ENCODE measurements at places on chromosomes 4 and X. TPM values are rescaled to one million over a fixed set of nuclear protein-coding genes. Genes with fewer than 3 reads are reported as not detected.

SHOX gene
- not detected for total RNA-seq

DNA sequence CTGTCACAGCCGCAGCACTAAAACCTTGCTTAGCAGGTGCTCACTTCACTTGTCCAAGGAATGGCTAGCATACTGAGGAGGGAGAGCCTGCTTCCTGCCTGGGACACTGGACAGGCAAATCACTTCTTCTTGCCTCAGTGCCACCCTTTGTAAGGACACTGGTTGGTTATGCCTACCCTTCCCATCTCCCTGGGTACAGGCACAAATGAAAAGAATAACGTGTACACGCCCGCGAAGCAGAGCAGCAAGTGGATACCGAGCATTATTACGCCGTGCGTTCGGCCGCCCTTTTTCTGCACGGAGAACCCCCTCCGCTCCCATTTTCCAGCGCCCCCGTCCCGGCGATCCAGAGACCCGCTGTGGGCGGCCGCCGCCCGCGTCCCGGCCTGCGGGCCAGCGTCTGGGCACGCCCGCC, 338 bp upstream of the KLHL2 start:
- no peak for DNase-seq

- no peak for DNase-seq
Measured at GRCh38 chr4:183195534-183195933, 96.5 kb downstream of the WWC2 start.

DNA sequence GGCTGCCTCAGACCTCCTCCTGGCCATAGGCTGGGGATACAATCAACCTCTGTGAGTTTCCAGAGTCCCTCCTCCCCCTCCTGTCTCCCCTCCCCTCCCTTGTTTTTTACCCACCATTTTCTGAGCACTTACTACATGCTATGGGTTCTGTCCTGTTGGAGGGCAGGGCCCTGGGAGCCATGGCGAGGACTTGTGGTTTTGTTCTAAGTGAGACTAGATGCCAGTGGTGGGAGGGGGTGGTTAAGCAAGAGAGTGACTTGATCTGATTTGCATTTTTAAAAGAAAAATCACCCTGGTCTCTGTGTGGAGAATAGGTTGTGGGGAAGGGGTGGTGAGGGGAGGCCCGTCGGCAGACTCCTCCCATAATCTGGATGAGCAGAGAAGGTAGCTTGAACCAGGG, 39.5 kb downstream of the EFNB1 start:
- no peak for DNase-seq

DNA sequence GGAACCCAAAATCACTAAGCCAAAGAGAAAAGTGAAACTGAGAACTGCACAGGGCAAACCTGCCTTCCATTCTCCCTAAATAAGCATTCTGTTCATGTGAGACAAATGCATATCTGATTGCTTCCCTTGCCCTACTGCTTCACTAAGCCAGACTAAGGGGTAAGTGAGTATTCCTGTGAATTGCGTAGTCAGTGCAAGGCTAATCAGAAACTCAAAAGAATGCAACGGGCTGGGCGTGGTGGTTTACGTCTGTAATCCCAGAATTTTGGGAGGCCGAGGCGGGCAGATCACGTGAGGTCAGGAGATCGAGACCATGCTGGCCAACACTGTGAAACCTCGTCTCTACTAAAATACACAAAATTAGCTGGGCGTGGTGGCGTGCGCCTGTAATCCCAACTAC, 10.8 kb upstream of the XIAP start:
- no peak for DNase-seq

MND1 gene
- 1.3 TPM for total RNA-seq

DNA sequence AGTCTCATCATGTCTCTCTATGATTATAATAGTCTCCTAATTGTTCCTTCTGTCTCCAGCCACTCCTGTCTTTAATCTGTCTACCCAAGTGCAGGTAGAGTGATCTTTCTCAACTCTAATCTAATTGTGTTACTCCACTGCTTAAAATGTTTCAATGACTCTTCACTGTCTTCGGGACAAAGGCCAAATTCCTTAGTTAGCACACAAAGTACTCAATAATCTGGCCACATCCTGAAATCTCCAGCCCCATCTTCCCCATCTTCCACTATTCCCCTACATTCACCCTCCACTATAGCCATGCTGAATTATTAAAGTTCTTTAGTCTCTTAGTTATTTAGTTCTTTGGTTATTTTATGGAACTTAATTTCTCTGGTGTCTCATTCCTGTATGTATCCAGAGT, 353.3 kb downstream of the OPHN1 start:
- no peak for DNase-seq

DNA sequence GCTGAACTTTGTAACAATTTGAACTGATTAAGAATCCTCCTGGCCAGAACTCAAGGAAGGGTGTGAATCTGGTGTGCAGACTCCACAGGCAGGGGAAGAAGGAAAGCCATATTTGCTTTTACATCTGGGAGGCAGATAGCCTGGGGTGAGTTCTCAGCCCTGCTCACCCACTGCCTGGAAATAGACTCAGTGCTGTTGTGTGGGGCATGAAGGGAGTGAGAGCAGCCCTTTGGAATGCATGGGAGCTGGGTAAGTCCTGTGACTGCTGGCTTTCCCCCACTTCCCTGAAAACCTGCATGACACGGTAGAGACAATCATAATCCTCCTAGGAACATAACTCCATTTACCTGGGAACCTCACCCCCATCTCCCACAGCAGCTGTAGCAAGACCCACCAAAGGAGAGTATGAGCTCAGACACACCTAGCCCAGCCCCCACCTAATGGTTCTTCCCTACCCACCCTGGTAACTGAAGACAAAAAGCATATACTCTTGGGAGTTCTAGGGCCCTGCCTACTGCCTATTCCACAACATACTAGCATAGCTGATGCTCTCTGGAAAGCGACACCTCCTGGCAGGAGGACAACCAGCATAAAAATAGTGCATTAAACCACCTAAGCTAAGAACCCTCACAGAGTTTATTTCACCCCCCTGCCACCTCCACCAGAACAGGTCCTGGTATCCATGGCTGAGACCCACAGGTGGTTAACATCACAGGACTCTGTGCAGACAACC, 59.3 kb upstream of the UBQLN2 start:
- DNase-seq: no peak

SSX1 gene
- total RNA-seq: not detected

- no peak for DNase-seq
Measured at GRCh38 chr4:40840255-40840984, 90.7 kb downstream of the NSUN7 start.

GRCh38 chr4:54709400-54709799, 51.6 kb downstream of the KIT start:
- DNase-seq: no peak

- DNase-seq: no peak
Measured at GRCh38 chr4:29081234-29081955, 1638.8 kb upstream of the PCDH7 start.

DNA sequence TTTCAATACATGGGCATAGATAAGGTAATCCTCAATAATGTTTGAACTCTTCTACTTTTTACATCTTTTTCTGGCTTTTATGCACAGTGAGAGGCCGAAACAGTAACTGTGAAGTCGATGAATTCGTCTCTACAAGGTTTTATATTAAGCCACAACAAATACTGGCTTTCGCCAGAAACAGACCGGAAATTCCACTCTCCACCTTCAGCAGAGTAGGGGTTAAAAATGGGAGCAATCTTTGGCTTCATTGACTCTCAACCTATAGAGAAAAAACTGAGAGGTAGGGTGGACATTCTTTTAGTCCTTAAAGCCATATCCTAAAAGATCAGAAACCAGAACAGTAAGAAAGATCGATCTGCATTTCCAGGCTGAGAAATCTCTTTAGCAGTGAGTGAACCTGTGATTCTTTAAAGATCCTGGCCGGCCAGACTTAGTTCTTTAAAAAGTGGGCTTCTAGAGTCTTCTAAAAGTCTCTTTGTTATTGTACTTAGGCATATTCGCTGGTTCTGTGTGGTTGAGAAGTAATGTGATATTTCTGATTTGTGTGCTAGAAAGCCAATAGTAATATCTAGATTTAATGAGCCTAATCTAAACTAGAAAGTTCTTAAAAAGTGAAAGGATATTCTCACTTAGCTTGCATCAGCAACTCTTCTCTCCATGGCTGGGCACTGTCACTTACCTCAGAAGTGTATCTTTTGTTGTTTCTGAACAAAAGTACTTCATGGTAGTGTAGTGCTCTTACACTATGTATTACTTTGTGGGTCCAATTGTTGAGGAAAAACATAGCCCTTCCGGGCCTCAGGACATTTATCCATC, 2.0 kb downstream of the HSPA4L start:
- no peak for DNase-seq

ADH1A gene
- total RNA-seq: 3.5 TPM

GRCh38 chr4:13963601-13964000, 336.1 kb upstream of the BOD1L1 start:
- DNase-seq: no peak

DNA sequence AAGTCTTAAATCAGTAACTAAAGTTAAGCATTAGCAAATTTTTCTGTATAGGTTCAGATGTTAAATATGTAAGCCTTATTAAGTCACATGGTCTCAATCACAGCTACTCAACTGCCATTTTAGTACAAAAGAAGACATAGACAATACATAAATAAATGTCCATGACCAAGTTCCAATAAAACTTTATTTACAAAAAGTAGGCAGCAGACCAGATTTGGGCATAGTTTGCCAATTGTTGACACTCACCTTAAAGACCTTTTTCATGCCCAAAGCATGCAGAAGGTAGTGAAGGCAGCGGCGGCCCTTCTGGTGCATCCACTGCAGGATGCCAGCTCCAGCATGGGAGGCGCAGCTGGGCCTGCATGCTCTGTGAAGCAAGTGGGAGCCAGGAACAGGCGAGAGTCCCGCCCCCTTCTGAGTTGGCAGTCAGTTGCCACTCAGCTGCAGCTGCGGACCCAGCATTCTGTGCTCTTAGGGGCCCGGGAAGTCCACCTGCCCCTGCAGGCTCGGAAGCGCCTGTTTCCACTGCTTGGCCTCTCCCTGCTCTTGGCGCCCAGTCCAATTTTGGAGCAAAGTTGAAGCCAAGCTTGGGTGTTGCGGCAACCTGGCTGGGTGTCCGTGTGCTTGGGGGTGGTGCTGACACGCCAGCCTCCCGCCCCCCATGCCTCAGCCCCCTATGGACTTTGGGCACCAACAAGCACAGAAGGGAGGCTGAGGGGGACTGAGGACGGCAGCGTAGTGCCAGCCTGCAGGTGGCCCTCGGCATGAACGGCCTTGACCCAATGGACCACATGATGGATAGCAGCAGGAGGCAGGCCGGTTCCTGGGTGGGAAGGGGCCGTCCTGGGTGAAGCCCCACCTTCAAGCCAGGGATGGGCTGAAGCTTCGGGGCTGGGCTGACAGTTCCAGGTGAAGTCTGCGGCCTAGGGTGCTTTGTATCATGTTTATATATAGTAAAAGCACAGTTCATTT, 42.4 kb upstream of the PABPC4L start:
- DNase-seq: peak; percentile 68

DNA sequence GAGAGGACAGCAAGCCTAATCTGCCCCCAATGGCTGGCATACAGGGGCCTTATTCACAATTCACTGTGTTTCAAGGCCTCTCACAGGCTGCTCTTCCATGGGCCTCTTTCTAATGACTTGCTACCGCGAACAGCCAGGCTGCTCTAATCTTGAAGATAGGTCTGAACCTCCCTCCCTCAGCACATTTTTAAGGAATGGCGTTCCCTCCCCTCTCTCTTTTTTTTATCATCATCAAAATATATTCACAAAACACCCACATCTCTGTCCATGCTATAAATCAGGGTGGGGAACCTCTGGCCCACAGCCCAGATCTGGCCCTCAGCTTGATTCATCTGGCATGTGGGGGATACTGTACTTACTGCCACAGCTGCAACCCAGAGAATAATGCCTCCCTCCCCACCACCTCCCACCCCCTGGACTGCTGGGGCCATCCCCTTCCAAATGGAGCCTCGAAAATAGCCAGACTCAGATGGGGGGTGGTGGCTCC, 76.2 kb upstream of the PLAC1 start:
- DNase-seq: no peak

TLR3 gene
- 14.9 TPM for total RNA-seq

- DNase-seq: no peak
Measured at GRCh38 chrX:2609431-2610238, 81.5 kb upstream of the CD99 start.

- DNase-seq: peak; percentile 72
Measured at GRCh38 chr4:90127223-90127705, at the start of gene CCSER1. Gene CCSER1 (plus strand): TSS chr4:90127394.

- DNase-seq: no peak
Measured at GRCh38 chr4:25493466-25493865, 116.4 kb downstream of the ANAPC4 start.

DNA sequence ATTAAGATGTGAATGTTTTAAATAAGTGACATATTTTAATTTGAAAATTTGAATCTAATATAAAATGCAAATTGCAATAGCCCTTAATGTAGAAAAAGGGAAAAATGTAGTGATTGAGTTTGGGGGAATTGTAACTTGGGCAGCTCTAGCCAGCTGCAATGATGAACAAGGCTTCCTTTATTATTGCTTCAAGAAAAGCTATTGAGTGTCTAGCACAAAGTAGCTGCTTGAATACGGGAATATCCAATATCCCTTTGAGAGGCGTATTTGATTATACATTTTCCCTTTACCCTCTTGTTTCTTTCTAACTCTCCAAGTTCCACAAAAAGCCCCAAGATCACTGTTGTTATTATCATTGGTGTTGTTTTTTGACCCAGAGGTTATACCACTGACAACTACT, 21.8 kb downstream of the IL1RAPL1 start:
- DNase-seq: no peak

DNA sequence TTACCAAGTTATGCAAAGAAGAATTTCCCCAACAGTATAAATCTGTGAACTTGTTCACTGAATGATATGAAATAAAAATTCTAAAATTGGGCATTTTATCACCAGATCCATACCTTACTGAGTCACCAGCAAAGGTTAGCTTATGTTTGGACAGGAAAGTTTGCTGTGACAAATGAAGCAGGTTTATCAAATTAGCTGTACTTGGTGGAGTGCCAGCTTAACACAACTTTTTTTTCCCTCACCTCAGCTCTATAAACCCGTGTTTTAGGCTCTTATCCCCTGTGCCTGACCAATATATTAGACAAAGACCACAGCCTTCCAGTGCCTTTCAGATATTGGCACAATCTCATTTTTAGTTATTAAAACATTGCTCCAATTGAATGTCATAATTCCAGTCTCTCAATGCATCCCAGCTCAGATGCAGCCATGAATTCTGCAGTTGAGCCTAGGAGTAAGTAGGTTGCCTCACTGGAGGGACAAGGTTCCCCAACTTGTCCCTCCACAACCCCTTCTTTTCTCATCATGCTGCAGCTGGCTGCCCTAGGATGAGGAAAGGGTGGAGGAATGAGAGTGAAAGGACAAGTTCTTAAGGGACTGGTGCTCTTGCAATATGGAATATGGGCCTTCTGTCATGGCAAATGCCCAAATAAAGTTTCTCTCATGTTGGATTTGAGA, 27.0 kb upstream of the PDGFC start:
- no peak for DNase-seq

DKC1 gene
- 25.2 TPM for total RNA-seq

DNA sequence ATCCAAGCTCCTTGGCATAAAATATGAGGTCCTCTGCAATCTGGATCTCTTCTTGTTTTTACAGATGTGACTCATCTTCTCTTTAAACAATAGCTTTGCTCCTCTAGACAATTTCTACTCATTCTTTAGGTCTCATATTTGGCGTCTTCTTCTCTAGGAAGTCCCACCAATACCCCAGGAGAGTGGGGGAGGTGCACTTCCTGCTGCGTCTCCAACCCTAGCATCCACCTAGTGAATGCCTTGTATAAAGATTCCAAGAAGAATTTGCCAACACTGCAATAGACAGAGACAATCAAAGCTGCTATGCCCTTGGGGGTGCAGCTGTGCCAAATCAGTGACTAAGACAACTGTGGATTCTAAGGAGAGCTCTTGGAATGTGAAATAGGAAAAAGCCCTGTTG, 45.7 kb upstream of the SLC10A7 start:
- no peak for DNase-seq

Data from aorta (tissue), 5 donors.